ENCODE measurements at places on chromosomes 6 and 20.

GRCh38 chr6:125258651-125259353, 43.0 kb downstream of the HDDC2 start:
- no peak for DNase-seq

GRCh38 chr6:18471232-18471964, 84.2 kb downstream of the RNF144B start:
- no peak for DNase-seq

GRCh38 chr6:121540210-121540609, 104.8 kb downstream of the GJA1 start:
- DNase-seq = no peak

GRCh38 chr6:124987291-124987690, 25.1 kb downstream of the RNF217 start:
- no peak for DNase-seq

- no peak for DNase-seq
Measured at GRCh38 chr20:50519036-50519762, 9.0 kb downstream of the PTPN1 start.

GRCh38 chr6:143591441-143591840, 79.9 kb upstream of the FUCA2 start:
- no peak for DNase-seq

DNA sequence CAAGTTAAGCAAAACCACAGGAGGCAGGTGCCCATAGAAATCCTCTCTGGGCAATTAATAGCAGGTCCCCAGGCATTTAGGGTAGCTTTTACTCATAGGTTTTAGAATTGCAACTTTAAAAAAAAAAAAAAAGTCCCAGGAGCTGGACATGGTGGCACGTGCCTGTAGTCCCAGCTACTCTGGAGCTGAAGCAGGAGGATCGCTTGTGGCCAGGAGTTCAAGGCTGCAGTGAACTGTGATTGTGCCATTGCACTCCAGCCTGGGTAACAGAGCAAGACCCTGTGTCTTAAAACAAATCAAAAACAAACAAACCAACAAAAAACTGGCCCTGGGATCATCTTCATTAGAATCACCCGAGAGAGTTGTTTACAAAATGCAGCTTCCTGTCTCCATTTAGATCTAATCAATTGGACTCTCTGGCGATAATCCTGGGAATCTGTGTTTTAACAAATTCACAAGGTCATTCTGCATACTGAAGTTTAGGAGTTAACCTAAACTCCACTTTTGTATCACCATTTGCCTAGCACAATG, 131.8 kb upstream of the AKAP12 start:
- DNase-seq = no peak

DNA sequence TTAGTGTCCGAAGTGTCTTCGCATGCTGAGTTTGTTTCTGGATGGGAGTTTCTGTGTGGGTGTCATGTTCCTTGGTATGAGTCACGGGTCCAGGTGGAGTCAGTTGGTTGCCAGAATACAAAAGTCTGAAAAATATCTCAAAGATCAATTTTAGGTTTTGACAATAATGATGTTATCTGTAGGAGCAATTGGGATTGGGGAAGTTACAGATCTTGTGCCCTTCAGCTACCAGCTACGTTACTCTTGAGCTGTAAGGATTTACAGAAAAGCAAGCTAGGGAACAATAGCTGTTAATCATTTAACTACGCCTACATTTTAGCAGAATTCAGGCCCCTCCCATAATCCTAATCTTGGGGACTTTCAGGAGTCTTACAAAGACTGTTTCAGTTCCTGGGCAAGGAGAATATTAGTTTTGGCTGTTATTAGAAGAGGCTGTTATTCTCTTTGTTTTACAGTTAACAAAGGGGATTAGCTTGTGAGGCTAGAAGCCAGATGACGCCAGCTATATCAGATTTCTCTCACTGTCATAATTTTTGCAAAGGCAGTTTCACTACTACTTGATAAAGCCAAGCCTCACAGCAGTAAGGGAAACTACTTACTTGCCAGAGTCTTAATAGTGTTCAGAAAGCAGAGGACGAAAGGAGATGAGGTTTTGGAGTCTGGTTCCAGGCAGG, 15.4 kb upstream of the SLC22A16 start:
- no peak for DNase-seq

- no peak for DNase-seq
Measured at GRCh38 chr6:36362551-36363370, 24.7 kb downstream of the ETV7 start.

GRCh38 chr20:55579802-55580201, 425.5 kb downstream of the CBLN4 start:
- DNase-seq = no peak

DNA sequence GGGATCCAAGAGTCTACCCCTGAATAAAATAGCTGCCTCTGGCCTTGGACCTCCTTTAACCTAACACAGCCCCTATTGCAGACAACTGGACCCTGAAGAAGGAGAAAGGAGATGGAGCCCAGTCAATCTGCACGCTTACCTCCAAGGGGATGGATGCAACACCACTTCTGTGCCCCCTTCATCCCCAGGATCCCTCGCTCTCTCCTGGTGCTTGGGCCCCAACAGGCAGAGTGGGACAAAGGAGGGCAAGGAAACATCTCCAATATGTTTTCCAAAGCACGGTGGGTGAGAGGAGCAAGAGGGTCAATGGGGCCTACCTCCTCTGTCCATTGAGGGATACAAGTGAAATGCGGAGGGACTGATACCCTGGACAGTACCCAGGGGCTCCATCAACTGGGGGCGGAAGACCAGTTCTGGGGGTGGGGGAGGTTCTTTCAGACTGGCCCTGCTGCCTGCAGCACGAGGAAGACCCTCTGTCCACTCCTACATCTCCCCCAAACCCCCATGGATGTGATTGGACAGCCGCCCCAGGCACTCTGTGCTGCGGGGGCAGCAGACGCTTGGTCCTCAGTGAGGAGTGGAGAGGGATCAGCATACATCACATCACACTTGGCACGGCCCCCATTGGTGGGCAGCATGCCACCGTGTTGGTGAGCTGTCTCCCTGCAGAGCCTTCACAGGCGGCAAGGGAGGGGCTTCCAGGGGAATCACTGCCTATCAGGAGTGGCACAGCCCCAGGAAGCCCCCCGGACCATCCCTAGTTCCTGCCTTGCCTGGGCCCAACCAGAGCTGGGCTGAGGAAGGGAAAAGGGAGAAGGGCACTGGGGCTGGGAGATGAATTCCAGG, 70.6 kb downstream of the MRPL14 start:
- DNase-seq = no peak

DNA sequence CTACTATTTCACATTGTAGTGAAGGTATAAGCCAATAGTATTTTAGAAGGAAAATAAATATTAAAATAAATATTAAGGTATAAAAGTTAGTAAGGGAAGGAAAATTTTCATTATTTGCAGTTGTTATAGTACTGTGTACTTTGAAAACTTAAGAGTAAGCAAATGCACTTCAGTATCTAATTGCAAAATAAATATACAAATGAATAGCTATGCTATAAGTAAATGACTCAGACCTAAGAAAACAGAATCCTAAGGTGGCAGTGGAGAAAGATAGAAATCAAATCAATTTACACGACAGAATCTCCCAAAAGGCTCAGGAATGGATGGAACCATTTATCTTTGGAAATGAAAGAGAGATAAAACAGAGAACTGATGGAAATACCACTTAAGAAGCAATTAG, 24.7 kb upstream of the UBR2 start:
- no peak for DNase-seq

DNA sequence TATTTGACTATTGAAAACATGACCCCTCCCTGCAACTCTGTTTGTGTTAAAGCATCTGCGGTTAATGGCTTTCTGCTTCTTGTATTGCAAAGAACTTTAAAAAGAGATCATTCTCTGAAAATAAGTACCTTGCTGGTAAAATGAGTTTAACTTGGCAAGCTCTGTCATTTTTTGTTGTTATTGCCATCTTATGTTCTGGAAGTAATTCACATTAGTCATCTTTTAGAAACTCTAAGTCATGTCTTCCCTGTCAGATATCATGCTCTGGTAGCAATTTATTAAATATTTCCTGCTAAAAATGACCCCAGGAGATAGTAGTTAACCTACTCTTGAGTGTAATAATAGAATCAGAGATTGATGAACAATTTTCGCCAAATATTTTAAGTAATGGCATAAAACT, 890.6 kb downstream of the KIF16B start:
- DNase-seq = no peak

DNA sequence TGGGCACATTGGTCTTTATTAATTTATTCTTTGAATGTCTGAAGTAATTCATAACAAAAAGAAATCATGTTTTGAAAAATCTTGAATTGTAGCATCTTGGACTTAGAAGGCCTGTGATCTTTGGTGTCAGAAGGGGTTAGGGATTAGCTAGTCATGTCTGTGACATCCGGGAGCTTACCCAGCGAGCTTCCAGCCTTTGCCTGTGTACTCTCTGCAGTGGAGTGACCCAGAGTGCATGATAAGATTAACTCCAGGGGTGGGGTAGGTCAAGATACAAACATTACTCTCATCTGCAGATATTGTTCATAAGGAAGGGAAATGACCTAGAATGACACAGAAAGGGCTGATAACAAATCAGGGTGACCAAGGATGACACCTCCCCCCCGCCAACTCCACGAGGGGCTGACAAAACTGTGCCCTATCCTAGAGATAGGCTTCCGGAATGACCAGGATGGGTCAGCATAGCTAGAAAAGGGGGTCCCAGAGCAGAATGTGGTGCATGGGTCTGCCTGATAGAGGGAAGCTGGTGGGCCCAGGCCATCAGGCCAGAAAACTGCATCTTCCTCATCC, 56.6 kb upstream of the BLCAP start:
- no peak for DNase-seq

DNA sequence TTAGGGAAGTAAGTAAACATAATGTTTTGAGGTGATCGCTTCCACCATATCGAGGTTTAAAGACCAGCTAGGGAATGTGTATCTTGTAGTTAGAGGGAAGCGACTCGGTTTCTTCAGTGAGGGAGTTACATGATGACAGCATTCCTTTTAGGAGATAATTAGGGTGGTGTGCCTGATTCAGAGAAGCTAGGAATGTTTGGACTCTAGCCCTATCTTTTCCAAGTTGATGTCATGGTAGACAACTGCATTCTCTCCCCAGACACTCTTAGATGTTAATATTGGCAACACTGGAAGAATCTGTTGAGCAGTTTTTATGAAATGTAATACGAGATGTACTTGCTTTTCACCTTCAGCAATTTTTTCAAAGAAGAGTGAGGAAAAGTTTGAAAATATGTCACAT, 12.9 kb upstream of the HIVEP1 start:
- DNase-seq = no peak

GRCh38 chr20:36967636-36968035, 16.1 kb upstream of the SAMHD1 start:
- DNase-seq = no peak

DNA sequence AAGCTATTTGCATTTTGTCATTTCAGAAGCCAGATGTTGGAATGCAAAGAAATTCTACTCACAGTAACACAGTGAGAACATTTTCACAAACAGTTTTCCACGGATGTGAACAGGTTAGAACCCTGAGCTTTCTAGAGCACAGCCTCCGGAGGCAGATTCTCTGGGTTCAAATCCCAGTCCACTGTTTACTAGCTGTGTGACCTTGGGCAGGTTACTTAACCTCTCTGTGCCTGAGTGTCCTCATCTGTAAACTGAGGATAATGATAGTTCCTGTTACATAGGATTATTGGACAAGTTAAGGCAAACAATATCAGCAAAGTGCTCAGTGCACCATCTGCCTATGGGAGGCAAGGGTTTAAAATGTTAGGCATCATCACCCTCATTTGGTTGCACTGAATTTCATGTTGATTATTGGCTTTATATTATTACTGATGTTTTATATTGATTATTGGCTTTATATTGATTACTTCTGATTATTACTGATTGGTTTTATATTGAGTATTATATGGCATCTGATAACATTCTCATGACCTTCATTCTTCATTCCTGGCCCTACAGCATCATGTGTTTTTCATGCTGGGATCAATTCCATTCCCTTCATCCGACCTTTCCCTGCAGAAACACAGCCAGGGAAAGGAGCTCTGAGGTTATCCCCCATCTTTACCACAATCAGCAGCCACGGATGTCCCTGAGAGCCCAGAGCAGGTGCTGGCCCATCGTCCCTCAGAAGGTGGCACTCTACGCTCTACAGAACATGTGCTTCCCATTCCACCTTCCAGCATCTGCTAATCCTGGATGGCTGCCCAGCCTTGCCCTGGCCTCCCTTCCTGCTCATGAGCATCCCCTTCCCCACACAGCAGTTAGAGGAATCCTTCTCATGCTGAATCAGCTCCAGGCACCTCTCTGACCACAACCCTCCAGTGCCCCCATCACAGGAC, 283.1 kb downstream of the PREX1 start:
- DNase-seq = no peak

- no peak for DNase-seq
Measured at GRCh38 chr6:38554700-38555413, 84.9 kb downstream of the BTBD9 start.

Data from kidney capillary endothelial cell (primary cell).